NCI-H460 (cell line): ENCODE measurements at places on chromosomes 7 and 10. TPM values are rescaled to one million over a fixed set of nuclear protein-coding genes. Genes with fewer than 3 reads are reported as not detected.
A peak's percentile ranks its signal among the peaks of the same experiment; 100 is the strongest.

The RAMP3 gene
- total RNA-seq: not detected in 2 replicates

DNA sequence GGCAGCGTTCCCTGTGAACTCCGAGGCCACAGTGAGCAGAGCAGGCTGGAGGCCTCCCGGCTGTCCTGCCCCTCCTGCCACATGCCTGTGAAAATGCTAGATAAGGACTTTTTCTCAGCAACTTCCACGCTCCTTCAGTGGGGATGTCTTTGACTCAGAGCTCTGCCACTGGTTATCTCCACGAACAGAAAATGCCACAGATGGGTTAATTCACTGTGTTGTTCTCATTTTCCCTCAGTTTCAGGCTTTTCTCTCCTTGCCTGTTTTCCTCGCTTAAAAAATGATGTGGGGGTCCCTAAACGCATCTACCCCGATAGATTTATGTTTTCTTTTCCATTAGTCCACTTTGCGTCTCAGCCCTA is 51.3 kb downstream of the IKZF1 start:
- no peak for DNase-seq

GRCh38 chr7:21538936-21539495 is 3.8 kb upstream of the DNAH11 start:
- no peak for DNase-seq

DNA sequence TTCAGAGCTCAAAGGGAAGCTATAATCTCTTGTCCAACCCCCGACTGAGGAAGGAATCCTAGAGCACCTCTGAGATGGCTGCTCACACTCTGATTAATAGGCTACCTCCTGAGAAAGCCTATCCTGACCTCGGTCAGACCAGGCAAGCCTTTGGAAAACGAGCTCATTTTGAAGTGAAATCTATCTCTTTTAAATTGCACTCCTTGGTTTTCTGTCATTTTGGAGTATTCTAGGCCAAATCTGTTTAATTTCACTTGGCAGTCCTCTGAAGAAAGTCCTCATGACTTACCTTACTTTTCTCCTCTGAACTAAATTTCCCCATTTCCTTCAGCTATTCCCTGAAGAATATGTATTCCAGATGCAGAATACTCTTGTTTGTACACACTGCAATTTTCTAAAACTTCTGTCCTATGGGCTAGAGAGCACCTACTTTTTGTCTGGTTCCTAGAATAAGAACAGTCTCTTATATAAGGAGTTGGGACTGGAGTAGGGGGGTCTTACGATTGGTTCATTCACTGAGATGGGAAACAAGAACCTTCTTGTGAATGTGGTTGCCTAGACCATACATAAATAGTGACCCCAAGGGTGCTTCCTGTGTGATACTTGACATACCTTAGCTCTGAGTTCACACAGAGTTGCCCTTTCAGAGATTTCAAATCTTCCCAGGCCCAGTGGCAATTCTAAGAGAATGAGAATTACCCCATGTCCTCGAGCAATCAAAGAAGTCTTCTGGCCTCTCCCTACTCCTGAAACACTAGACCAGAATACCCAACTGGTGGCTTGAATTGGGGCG is 31.9 kb upstream of the HPS1 start:
- no peak for DNase-seq

DNA sequence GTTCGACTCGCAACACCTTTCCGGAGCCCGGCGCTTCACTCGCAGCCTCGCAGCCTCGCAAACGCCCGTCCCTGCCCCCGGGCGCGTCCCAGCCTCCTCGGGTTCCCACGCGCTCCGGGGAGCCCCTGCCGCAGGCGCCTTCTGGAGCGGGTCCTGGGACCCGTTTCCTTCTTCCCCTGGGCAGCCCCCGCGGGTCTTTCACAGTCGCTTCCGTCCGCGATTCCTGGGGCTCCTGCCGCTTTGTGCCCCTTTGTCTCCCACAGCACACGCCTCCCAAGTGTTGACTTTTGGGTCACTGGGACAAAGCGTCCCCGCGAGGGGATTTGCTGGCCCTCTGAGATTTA is 140.7 kb downstream of the DYNC2I1 start:
- DNase-seq: no peak

The EGR2 gene
- 0.26 and 0.32 TPM in 2 replicates for total RNA-seq

The NRCAM gene
- total RNA-seq: 130 and 158 TPM in 2 replicates

The PRSS37 gene
- not detected in 2 replicates for total RNA-seq

GRCh38 chr7:10821156-10821555 is 152.5 kb upstream of the PHF14 start:
- DNase-seq: no peak

DNA sequence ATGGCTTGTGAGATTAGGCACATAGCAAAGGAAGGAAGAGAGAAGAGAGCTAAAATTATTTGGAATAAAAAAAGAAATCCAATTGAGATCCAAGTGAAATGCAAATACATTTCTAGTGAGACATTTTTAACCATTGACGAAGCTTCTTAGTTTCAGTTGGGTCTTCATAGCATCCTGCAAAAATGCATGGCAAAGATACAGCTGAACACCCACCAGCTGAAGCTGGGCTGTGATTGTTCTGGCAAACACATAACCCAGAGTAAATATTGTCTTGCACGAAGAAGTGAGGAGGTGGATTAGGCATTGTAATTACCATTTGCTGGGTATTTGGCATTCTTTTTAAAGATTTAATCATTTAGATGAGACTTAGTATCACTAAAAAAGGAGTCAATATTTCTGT is 409.4 kb downstream of the GRM8 start:
- DNase-seq: no peak

DNA sequence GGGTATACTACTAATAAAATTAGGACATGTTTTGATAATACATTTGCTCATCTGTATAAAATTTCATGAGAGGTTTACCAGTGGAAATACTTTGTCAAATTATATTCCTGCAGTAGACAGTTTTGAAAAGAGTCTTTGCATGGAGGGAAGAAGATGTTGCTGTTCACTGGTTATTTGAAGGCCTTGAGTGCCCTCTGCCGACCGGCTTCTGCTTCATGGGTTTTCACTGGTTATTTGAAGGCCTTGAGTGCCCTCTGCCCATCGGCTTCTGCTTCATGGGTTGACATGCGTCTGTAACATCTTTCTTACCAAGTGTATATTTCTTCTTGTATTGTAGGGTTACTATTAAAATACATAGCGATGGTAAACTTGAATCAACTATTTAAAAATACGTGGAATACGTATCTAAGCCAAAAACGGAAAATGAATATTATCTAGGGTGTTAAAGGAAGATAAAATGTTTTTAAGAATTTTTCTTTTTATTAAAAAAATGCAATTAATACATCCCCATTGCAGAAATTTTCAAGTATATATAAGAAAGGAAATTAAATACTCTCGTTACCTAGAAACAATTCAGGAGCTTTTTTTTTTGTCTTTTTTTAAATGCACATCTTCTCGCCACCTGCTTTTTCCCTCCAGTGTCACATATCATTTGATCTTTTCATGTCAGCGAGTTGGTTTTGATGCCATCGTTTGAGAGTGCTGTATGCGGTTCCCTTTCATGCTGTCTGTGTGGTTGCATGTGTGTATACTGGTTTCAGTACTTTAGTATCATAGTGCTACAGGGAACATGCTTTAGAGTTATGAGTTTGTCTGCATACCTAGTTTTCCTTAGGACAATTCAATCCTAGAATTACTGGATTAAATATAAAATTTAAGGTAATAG is 73.4 kb downstream of the SHH start:
- DNase-seq: peak; percentile 76

GRCh38 chr10:126001576-126001975 is 105.2 kb downstream of the FANK1 start:
- DNase-seq: no peak

The ZC3HAV1L gene
- total RNA-seq: 11.4 and 12.4 TPM in 2 replicates

- DNase-seq: no peak
Observed at GRCh38 chr10:97788552-97789442, 17.0 kb upstream of the SFRP5 start.

DNA sequence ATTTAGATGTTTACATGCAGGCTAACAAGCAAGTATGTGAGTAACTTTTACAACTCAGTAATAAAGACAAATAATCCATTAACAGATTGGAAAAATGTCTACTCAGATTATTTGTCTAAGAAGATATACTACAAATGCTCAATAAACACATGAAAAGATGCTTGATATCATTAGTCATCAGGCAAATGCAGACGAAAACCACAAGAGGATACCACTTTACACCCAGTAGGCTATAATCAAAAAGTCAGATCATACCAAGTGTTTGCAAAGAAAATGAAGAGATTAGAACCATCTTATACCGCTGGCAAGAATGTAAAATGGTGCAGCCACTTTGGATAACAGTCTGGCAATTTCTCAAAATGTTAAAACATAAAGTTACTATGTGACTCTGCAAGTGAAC is 84.1 kb downstream of the MALSU1 start:
- DNase-seq: no peak

DNA sequence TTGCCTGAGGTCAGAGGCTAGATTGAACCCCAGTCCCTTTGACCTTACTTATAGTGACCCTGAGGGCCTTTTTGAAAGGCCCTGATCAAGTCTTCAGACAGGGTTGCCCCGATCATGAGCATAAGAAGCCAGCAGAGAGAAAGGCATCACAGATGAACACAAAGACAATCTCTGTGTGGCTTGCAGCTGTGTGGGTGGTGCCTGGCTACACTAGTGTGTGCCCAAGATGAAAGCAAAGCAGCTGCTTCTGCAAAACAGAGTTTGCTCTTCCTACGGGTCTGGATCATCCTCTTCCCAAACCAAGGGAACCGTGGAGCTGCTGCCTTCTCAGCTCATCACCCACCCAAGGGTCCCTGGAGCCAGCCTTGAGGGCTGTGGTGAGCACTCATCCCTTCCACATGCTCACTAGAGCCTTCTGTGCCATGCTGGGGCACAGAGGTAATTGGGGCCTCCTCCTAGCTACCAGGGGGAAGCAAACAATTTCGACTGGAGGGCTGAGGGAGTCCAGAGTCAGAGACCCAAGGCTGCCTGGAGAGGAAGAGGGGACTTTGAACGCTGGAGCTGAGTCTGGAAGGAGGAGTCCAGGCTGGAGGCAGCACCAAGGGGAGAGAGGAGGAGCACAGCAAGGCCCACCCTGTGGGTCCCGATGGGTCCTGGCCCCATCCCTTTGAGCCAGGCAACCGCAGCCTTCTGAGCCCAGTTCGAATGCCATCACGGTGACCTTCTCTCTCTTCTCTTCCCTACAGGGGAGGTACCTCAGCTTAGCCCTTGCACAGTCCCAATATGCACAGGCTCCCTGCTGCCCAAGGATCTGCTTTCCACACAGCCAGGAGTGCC is 42.3 kb downstream of the ANTXRL start:
- no peak for DNase-seq

The AKR1D1 gene
- not detected in 2 replicates for total RNA-seq

The SNCG gene
- total RNA-seq: 14.6 and 18.9 TPM in 2 replicates

The CAV1 gene
- 168 and 169 TPM in 2 replicates for total RNA-seq

- peak; percentile 74 for DNase-seq
Observed at GRCh38 chr10:61896854-61897661, 4.4 kb upstream of the ARID5B start.

- DNase-seq: no peak
Observed at GRCh38 chr7:81641873-81642272, 128.0 kb downstream of the HGF start.

The SMARCD3 gene
- total RNA-seq: 39.0 and 43.5 TPM in 2 replicates

The FASTK gene
- 63.4 and 77.1 TPM in 2 replicates for total RNA-seq

DNA sequence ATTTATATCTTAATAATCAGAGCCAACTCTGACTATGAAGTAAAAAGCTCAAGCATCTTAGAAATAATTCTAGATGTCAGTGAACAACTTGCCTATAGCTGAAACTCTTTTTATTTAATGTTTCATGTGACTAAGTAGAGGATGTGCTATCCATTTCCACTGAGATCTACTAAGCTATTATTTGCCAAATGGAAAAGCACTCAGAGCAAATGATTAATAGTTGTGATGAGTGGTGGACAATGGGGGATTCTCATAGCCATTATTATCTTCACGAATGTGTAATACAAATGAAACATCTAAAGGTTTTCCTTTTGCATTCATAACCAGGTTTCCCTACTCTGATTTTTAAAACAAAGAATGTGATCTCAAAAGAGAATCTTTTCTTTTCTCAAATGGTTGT is 126.6 kb upstream of the GNAI1 start:
- DNase-seq: no peak

- no peak for DNase-seq
Observed at GRCh38 chr7:155340071-155340531, 42.4 kb downstream of the INSIG1 start.

GRCh38 chr10:44873160-44873559 is 38.0 kb upstream of the TMEM72 start:
- DNase-seq: no peak

The PILRA gene
- total RNA-seq: 0.40 and 0.57 TPM in 2 replicates

The ANKRD22 gene
- total RNA-seq: 0.17 TPM in 1 of 2 replicates, not detected in the other

The CACNA2D1 gene
- total RNA-seq: 13.6 and 15.7 TPM in 2 replicates

The PLPP4 gene
- not detected in 2 replicates for total RNA-seq

The IMPDH1 gene
- 84.5 and 88.9 TPM in 2 replicates for total RNA-seq

DNA sequence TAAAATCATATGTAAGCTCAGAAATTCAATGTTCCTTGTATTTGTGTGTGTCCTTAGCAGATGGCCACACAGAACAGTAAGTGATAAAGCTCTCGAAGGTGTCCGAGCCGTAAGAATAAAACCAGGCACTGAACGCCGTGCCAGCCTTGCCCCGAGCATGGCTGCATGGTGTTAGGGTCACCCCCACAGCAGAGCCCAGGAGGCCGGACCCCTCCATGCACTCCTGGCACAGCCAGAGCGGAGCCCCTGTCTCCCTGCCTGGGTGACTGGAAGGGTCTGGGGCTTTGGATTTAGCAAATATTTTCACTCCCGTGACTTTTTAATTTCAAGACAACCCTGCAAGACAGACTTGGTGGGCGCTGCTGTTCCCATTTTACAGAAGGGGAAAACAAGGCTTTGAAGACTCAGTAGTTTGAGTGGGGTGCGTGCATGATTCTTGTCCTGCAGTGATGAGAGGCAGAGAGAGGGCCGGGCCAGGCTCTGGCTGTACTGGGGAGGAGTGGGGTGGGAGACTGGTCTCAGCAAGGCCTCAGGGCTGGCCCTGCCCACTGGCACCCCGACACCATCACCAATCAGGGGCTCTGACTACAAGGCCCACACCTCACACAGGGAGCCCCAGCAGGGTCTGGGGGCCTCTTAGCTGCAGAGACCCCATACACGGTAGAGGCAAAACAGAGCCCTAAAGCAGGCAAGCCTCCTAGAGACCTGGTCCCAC is 39.4 kb downstream of the VIPR2 start:
- no peak for DNase-seq

GRCh38 chr10:110790913-110791506 is 80.7 kb upstream of the PDCD4 start:
- no peak for DNase-seq

DNA sequence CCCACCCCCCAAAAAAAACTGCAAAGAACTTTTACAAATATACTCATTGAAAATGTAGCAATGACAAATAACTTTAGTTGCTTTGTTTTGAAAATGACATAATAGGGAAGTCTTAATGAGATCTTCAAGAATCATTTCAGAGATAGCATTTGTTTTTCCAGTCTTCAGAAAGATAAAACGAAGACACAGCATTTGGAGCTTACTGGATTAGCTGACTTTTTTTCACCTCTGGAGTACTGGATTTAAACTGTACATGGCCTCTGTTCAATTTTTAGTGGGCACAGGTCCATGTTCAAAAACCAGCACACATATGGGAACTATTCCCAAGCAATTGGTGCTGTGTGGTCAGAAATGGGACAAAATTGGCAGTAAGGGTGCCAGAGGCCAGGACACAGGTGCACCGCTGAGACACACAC is 3.9 kb downstream of the RAB11FIP2 start:
- DNase-seq: no peak

- no peak for DNase-seq
Observed at GRCh38 chr10:43053825-43054224, 23.0 kb upstream of the RET start.

The EPHA1 gene
- not detected in 2 replicates for total RNA-seq

The FOXI2 gene
- total RNA-seq: not detected in 2 replicates
